ENCODE measurements at places on chromosomes 11 and 22. TPM values are rescaled to one million over a fixed set of nuclear protein-coding genes. Genes with fewer than 3 reads are reported as not detected.

UVRAG gene
- 9.9 TPM for total RNA-seq

SGSM1 gene
- not detected for total RNA-seq

MIOX gene
- not detected for total RNA-seq

VPREB1 gene
- total RNA-seq, result not detected

DERL3 gene
- total RNA-seq, result 0.57 TPM

DNA sequence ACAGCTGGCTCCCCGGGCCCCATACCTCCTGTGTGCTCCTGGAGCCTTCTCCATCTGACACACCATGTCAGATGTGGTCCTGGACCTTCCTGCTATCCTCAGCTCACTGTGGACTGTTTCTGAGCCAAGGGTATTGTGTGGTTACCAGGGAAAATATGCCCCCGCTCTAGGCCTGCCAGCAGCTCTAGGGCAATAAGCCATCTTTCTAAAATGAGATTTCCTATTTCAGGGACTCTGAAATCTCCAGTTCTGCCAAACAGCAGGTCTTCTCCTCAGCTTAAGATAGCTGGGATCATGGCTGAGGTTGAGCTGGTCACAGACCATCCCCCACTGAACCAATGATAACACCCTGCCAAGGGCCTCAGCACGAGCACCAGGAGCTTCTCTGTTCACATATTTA lies 227.6 kb downstream of the ST3GAL4 start:
- DNase-seq, result no peak

GRCh38 chr22:47618180-47619010 lies 855.9 kb downstream of the TBC1D22A start:
- DNase-seq, result no peak

DNA sequence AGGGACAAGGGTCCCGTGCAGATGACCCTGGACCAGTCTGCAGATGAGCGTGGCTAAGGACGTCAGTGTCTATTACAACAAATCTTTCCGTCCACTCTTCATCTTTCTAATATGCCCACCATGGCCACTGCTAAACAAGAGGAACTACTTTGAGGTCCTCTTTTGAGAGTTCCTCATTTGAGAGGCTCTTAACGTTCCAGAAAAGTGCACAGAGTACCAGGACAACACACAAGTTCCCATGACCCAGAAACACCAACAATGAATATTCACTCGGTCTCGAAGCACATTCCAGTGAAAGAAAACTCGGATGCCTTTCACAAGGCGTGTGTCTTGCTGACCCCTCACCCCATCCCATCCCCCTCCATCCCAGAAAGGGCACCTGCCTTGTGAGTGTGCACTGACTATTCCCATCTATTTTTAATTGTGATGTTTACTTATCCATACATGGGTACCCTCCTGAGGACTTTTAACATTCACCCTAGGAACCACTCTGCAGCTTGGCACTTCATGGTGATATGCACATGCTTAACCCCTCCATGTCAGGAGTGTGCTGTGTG lies 157.0 kb downstream of the SHANK2 start:
- DNase-seq, result no peak

GRCh38 chr22:38777087-38777671 lies 16.8 kb downstream of the DNAL4 start:
- DNase-seq, result no peak

GRCh38 chr11:64764040-64764611 lies 4.4 kb upstream of the PYGM start:
- DNase-seq, result no peak

GRCh38 chr11:130151196-130151595 lies 8.4 kb upstream of the ST14 start:
- no peak for DNase-seq

DNA sequence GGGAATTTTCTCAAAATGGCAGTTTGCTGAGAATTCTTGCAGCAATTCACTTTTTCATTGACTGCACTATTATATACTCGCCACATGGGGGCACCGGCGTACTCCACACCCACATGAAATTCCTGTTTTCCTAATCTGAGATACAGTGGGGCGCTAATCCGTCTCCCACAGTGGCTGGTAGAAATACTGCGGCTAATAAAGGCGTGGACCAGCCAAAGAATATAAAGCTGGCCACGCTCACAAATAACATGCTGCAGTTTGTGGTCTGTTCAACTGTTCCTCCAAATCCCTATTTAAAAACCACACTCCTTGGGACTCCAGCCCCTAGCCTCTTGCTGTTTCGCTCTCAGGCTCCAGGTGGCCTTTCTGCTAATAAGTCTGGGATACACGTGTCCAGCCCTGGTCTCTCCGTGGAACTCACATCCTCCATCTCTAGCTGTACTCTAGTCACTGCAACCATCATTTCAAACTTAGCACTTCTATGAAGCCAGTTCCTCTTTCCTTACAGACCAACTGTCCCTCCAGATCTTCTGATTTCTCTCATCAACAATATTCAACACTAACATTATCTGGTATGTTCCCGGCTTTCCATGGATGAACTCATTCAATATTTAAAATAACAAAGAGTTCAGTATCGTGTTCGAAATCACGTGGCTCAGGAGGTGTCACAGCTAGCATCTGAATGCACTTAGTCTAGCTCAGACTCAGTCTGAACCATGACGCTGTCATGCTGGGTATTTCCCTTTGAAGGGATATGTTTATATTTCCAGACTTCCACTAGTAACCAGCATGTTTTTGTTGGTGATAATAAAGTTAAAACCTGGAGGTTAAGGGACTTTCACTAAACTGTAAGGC lies 22.0 kb downstream of the TBRG1 start:
- peak; percentile 74 for DNase-seq

GRCh38 chr11:94767701-94768601 lies at the start of gene AMOTL1:
Gene AMOTL1 (plus strand): TSS chr11:94768356. CDS start chr11:94768512, 156 bp downstream.
- DNase-seq, result peak; percentile 94

DNA sequence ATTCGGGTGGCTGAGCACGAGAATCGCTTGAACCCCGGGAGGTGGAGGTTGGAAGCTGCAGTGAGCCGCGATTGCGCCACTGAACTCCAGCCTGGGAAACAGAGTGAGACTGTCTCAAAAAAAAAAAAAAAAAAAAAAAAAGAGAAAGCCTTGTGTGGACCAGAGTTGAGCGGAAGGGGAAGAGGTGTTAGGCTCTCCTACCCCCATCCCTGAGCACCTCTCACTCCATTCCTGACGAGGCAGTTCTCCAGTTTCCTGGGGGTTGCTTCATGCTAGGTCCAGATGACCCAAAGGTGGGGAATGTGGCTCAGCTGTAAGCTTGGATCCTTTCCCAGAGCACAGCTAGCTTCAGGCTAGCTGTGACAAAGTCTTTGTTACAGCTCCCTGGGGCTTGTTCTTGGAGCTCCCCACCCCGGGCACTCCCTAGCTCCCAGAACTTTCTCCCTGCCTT lies 8.8 kb upstream of the DNAL4 start:
- DNase-seq, result peak; percentile 91

GRCh38 chr11:96373826-96374225 lies 15.9 kb downstream of the CCDC82 start:
- DNase-seq, result no peak

- DNase-seq, result no peak
Measured at GRCh38 chr11:78802058-78802761, 227.5 kb upstream of the NARS2 start.

GRCh38 chr11:115891581-115891980 lies 387.4 kb upstream of the CADM1 start:
- DNase-seq, result no peak

DNA sequence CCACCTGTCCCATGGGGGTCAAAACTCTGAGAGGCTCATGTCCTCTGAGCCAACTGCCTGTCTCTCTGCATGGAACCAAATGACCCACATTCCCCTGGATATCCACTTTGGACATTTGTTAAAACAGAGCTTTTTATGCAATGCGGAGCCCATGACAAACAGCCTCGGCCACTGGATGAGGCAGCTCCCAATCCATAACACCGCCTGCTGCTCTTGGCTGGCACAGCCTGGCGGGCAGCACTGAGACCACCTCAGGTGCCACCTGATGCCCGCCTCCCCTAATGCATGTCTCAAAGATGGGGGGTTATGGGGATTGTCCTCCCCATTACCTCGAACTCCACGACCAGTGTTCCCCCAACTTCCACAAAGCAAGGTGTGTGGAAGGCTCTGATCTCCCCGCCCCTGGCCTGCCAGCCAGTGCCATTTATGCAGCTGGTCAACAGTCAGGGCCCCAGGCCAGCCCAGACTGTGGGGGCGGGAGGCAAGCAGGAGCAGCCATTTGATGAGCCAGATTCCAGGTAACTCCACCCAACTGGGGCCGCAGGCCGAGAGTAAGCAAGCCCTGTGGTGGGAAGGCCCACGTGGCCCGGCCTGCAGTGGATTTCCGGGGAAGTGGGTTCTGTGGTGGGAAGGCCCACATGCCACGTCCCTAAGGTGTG lies 84.2 kb downstream of the PHF21B start:
- no peak for DNase-seq

DNA sequence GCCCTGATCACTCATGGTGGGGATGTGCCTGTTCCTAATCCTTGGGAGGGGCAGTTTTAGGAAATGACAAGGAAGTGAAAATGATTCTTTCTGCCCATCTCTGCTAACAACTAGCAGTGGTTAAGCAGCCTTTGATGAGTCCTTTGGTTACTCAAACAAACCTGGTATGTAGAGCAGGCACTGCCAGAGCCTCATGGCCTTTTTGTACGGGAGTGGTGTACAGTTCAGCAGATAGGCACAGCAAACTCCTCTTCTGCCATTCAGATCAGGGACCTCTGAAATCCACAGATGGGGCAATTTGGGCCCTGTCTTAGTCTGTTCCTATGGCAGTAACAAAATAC lies 66.2 kb downstream of the FZD4 start:
- no peak for DNase-seq

DNA sequence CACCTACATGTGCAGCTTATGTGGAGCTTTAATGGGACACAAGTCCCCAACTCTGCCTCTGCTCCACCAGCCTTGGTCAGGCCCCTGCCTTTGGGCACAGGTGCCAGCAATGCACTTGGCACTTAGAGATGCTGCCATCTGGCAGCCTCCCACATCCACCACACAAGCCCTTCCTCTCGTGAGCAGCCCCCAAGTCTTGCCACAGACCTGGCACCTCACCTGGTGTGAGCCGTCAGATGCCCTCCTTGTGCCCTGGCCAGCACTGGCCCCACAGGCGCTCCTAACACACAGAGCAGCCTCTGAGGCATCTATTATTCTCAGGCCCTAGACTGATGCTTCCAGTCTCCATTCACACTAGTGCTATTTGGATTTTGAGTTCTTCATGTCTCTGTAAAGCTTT lies 24.5 kb upstream of the SERPIND1 start:
- DNase-seq, result no peak

All from Daoy (cell line).